ENCODE measurements at places on chromosomes 7 and 10.

DNA sequence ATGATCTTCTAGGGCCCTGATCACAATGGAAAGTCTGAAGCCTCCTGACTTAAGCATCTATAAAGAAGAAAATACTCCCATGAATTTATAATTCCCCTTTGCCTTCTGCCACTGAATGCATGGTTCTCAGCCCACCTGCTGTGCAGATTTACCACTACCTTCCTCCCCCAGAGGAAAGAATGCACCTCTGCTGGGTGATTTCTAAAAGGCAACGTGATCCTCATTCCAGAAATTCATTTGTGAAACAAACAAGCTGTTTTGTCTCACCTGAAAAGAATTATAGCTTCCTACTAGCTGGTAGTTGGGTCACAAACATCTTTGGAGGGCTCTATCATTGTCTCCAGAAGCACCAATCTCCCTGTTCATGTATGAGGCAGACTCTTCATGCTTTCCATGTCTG, 320.2 kb downstream of the CDC14C start:
- DNase-seq = no peak

GRCh38 chr7:74061840-74062539, 21.6 kb upstream of the LIMK1 start:
- no peak for DNase-seq

DNA sequence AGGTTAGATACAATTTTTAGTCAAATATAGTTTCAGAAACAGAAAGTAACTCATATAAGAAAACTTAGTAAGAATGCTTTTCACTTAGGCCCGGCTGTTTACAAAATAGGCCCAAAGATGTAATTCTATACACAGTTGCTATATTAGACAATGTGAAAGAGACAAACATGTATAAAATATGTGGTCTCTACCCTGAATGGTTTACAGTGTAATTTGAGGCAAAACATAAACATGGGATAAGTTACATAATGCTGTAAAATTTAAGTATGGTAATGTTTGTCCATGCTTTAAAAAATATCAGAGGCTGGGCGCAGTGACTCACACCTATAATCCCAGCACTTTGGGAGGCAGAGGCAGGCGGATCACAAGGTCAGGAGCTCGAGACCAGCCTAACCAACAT, 18.7 kb downstream of the KRIT1 start:
- DNase-seq = no peak

- no peak for DNase-seq
These were observed 18.4 kb upstream of the KLF6 start for GRCh38 chr10:3803295-3803926.

DNA sequence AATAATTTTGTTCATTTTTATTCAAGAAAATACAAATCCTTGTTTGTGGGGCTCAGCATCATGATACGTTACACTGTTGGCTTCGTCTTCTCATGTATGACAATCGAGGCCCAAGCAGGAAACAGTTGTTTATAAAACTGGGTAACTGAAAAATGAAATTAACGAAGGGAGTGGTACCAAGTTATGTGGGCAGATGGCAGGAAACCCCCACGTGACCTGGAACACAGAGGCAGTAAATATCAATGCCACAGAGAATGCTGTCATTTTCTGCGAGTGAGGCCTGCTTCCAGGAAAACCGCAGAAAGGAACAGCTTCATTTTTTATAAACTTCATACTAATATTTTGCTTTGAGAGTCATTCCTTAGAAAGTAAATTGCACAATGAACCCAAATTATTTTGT, 201.0 kb upstream of the ADARB2 start:
- DNase-seq = peak; percentile 18

DNA sequence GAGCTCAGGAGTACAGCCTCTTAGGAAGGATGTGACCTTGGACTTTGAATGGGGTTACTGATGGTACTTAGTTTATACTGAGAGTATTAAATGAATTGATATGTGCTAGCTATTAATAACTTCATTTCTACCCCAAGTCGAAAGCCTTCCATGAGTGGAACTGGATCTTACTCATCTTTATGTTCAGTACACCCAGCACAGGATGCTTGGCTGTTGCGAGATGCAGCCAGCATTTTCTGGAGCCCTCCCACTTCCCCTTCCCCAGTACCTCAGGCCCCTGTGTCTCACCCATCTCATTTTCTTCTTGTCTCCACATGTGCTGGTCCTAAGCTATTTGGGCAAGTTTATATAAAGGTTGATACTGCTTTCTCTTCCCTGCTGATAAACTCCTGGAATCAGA, 7.2 kb downstream of the UPP1 start:
- DNase-seq = no peak

- DNase-seq = no peak
These were observed 100.5 kb downstream of the ZEB1 start for GRCh38 chr10:31419394-31420063.

- DNase-seq = no peak
These were observed 82.2 kb downstream of the SEMA3D start for GRCh38 chr7:85104432-85105205.

DNA sequence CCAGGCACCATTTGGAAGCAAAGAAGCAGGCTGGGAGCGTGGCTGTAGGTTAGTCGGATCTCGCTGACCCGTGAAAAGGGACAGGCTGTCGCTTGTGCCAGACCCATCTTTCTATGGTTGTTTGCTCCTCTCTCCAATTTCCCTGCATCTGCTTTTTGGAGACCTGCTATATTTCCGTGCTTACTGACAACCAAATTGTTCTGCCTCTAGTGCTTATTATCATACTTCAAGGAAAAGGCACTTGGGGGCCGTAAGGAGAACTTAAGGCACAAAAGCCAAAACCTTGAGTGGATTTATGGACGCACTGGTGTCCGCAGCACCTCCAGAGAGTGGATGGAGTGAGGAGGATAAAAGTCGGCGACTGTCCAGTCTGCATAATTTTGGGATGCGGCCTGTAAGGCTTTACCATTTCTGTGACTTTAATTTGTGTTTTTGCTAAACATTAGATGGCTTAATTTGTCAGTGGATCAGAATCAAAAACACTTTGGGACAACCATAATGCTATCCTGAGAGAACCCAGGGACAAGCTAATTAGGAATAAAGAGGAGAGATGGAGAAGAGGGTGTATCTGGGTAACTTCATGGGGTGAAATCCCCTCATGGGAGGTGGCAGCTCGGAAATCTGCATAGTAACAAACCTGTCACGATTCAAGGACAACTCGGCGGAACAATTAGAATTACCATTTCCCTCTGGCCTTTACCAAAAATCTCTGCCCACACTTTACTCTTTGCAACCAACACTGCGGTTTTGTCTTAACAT, 206.7 kb downstream of the HDAC9 start:
- no peak for DNase-seq

GRCh38 chr7:1447551-1448244, 11.6 kb downstream of the MICALL2 start:
- DNase-seq = no peak

All from stimulated activated CD4-positive, alpha-beta T cell treated with anti-CD3 and anti-CD28 coated beads, Interleukin-1b, Interleukin-23, amount 100 ng/mL, for 1 hour (primary cell).